Stomach (tissue), 19 donors: ENCODE measurements at places on chromosomes 4 and X. TPM values are rescaled to one million over a fixed set of nuclear protein-coding genes. Genes with fewer than 3 reads are reported as not detected.

RPS6KA6 gene
- polyA plus RNA-seq, result 0.81 TPM

DHRSX gene
- 11.2 TPM for polyA plus RNA-seq

SPATA4 gene
- 0.13 TPM for polyA plus RNA-seq

GSX2 gene
- polyA plus RNA-seq, result not detected

TCEANC gene
- polyA plus RNA-seq, result 3.8 TPM

RADX gene
- polyA plus RNA-seq, result 0.68 TPM

NPFFR2 gene
- not detected for polyA plus RNA-seq

PRR27 gene
- not detected for polyA plus RNA-seq

ZNF732 gene
- polyA plus RNA-seq, result not detected

LINC00632 gene
- polyA plus RNA-seq, result 1.8 TPM

TEX13B gene
- polyA plus RNA-seq, result not detected

PHEX gene
- polyA plus RNA-seq, result not detected

SMPX gene
- not detected for polyA plus RNA-seq

RTL9 gene
- not detected for polyA plus RNA-seq
